A549 treated with RU486 at 1 μM for 4 hours (cell line): ENCODE measurements at places on chromosomes 4 and X. TPM values are rescaled to one million over a fixed set of nuclear protein-coding genes. Genes with fewer than 3 reads are reported as not detected.

Gene SCD5
- 4.2 to 7.8 TPM (median 7.1 TPM) in 5 replicates for total RNA-seq

Gene FLNA
- total RNA-seq, result 1,374 to 1,670 TPM (median 1,583 TPM) in 5 replicates

Gene ATP1B4
- not detected in 5 replicates for total RNA-seq

Gene TGIF2LX
- not detected in 5 replicates for total RNA-seq

Gene F9
- total RNA-seq, result not detected in 5 replicates

Gene TMEM154
- 0.08 to 0.42 TPM (median 0.17 TPM) in 4 of 5 replicates, not detected in the other for total RNA-seq

Gene NDST4
- not detected in 5 replicates for total RNA-seq

Gene VCX3B
- total RNA-seq, result not detected in 5 replicates

Gene ARMCX1
- total RNA-seq, result 0.19 to 0.51 TPM (median 0.43 TPM) in 5 replicates

Gene RTL5
- total RNA-seq, result 1.9 to 2.9 TPM (median 2.4 TPM) in 5 replicates

Gene GASK1B
- 0.07 to 0.53 TPM (median 0.38 TPM) in 5 replicates for total RNA-seq

Gene PLXNA3
- total RNA-seq, result 8.6 to 15.9 TPM (median 10.8 TPM) in 5 replicates

Gene TLL1
- 0.03 to 0.47 TPM (median 0.24 TPM) in 5 replicates for total RNA-seq
